Chondrocyte (in vitro differentiated cells): ENCODE measurements at places on chromosomes 1 and 21. TPM values are rescaled to one million over a fixed set of nuclear protein-coding genes. Genes with fewer than 3 reads are reported as not detected.

Gene WDR64
- total RNA-seq = 0.17 TPM in 1 of 3 replicates, not detected in the others

DNA sequence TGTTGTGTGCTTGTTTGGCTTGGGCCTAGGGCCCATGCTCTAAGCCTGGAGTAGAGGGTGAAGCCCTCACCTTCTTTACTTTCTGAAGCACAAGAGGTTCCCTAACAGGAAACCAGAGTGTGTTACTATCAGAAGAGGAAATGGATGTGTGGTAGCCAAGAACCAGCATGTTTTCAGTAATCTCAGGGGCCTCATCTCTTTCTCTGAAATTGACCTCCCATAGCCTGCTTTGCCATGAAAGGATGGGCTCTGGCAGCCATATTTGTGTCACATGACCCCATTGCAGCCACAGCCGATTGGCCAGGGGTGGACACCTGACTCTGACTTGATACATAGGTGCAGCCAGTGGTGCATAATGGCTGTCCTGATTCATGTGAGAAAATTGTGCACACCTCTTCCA, 18.6 kb downstream of the A3GALT2 start:
- DNase-seq = no peak
- H3K27ac ChIP-seq = no peak overlapping the region
- H3K27me3 ChIP-seq = no peaks in the 10 kb centered on the region
- H3K4me3 ChIP-seq = no peak overlapping the region
- H3K36me3 ChIP-seq = peaks cover 5% of the 10 kb centered on the region

- H3K36me3 ChIP-seq = peaks cover 22% of the 10 kb centered on the region
- DNase-seq = no peak
- peaks cover 25% of the 10 kb centered on the region for H3K4me1 ChIP-seq
- H3K27me3 ChIP-seq = no peaks in the 10 kb centered on the region
Observed at GRCh38 chr1:55172272-55172671, 42.9 kb downstream of the USP24 start.

Gene SYTL1
- 0.82 to 1.2 TPM (median 0.85 TPM) in 3 replicates for total RNA-seq

DNA sequence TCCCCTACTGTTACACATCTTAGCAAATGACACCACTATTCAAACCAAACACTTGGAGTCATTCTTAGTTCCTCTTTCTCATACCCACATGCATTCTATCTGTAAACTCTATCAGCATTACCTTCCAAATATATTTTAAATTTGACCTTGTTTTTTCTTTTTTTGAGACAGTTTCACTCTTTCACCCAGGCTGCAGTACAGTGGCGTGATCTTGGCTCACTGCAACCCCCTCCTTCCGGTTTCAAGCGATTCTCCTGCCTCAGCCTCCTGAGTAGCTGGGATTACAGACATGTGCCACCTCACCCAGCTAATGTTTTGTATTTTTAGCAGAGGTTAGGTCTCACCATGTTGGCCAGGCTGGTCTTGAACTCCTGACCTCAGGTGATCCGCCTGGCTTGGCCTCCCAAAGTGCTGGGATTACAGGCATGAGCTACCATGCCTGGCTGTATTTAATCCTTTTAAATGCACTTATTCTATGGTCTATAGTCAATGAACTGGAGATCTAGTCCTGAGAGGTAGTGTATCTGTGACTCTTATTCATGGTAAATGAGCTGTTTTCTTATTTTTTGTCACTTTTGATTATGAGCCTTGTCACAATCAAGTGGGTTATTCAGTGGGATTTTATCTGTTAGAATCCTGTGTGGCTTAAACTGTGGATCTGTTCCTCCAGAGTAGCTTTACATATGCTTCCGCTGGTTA, 73.1 kb downstream of the GATAD2B start:
- H3K27me3 ChIP-seq = no peaks in the 10 kb centered on the region
- DNase-seq = no peak
- no peak overlapping the region for H3K27ac ChIP-seq
- no peaks in the 10 kb centered on the region for H3K4me1 ChIP-seq

DNA sequence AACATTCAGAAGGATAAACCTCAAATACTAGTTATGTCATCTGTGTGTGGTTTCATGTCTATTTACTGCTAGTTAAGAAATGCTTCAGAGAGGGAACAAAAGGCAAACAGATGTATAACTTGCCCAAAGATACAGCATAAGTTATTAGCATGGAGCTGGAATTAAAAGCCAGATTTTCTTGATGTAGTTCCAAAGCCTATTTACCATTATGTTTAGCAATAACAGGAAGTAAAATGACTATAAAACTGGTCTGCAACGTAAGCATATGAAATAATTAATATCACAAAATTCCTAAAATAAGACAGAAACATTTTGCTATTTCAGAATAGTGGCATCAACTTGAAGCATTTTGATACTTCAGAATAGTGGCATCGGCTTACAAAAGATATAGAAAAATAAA, 1232.8 kb downstream of the NCAM2 start:
- no peaks in the 10 kb centered on the region for H3K36me3 ChIP-seq
- H3K4me3 ChIP-seq = no peak overlapping the region
- H3K4me1 ChIP-seq = no peaks in the 10 kb centered on the region
- no peaks in the 10 kb centered on the region for H3K27me3 ChIP-seq
- H3K27ac ChIP-seq = no peak overlapping the region

Gene PAPPA2
- total RNA-seq = 0.42 to 1.00 TPM (median 0.73 TPM) in 3 replicates

DNA sequence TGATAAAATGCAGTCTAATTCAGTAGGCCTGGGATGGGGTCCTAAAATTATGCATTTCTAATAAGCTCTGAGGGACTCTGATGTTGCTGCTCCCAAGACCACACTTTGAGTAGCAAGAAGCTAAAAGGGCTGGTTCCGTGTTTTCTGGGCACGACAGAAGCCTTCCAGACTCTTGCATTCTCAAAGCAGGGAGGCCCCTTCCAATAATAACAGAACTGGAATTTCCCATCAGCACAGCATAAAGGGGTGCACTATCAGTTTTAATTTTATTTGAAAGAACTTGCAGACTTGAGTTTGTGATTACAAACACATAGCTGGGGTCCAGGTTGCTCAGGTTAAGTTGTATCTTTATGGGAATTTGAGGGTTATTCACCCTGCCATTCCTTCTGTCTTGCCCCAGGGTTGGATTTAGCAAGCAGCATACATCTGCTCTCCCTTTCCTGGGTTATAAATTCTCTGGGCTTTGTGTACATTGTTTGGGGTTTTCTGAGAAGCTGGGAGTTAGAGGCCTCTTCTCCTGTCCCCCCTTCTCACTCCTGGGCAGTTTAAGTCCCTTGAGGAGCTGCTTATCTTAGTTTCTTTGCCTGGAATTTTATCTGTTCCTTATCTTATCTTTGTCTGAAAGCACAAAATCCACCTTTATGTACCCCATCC, 94.2 kb upstream of the SLC2A1 start:
- DNase-seq = no peak
- H3K4me3 ChIP-seq = no peak overlapping the region
- no peak overlapping the region for H3K27ac ChIP-seq
- no peaks in the 10 kb centered on the region for H3K36me3 ChIP-seq
- H3K27me3 ChIP-seq = no peaks in the 10 kb centered on the region
